ENCODE measurements at places on chromosomes 5 and 9. TPM values are rescaled to one million over a fixed set of nuclear protein-coding genes. Genes with fewer than 3 reads are reported as not detected.

IL9 gene
- total RNA-seq, result 123 TPM

PHAX gene
- 40.7 TPM for total RNA-seq

DNA sequence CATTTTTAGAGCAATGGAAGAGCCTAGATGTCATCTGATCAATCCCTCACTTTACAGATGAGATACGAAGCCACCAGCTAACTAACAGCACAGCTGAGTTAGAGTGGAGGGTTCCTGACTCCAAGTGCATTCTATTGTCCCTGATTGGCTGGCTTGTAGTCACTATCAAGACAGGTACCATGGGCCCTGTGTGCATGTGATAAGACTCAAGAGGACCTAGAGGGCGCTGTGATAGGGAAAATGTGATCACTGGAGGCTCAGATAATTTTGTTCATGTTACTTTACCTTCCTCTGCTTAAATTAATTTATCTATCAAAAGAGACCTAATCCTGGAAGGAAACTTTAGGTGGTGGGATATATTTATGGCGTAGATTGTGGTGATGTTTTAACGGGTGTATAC is 19.5 kb upstream of the SNAPC3 start:
- no peak overlapping the region for H3K4me3 ChIP-seq
- H3K27ac ChIP-seq, result no peak overlapping the region
- H3K4me1 ChIP-seq, result no peaks in the 10 kb centered on the region
- peaks cover 2% of the 10 kb centered on the region for H3K36me3 ChIP-seq
- no peak for DNase-seq
- H3K27me3 ChIP-seq, result no peaks in the 10 kb centered on the region

TAF1L gene
- total RNA-seq, result not detected

- H3K36me3 ChIP-seq, result no peaks in the 10 kb centered on the region
- no peak overlapping the region for H3K4me3 ChIP-seq
- DNase-seq, result no peak
Measured at GRCh38 chr5:109961751-109962150, 272.0 kb downstream of the MAN2A1 start.

ANKRD33B gene
- total RNA-seq, result 9.9 TPM

SOX30 gene
- 0.65 TPM for total RNA-seq

GRCh38 chr5:22242532-22242931 is 610.6 kb downstream of the CDH12 start:
- no peak overlapping the region for H3K4me3 ChIP-seq
- no peak overlapping the region for H3K27ac ChIP-seq
- DNase-seq, result no peak
- H3K27me3 ChIP-seq, result no peaks in the 10 kb centered on the region
- H3K36me3 ChIP-seq, result no peaks in the 10 kb centered on the region

DNA sequence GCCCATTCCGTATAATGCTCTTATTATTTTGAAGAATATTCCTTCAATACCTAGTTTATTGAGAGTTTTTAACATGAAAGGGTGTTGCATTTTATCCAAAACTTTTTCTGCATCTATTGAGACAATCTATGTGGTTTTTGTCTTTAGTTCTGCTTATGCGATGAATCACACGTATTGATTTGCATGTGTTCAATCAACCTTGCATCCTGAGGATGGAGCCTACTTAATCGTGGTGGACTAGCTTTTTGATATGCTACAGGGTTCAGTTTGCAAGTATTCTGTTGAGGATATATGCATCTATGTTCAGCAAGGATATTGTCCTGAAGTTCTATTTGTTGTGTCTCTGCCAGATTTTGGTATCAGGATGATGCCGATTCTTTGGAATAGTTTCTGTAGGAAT is 1070.3 kb upstream of the CDH18 start:
- H3K36me3 ChIP-seq, result no peaks in the 10 kb centered on the region
- H3K4me1 ChIP-seq, result no peaks in the 10 kb centered on the region
- no peak overlapping the region for H3K4me3 ChIP-seq
- no peak overlapping the region for H3K27ac ChIP-seq

GRCh38 chr9:116687074-116687753 is at the start of gene TRIM32:
TSS of gene TRIM32 (plus strand) at chr9:116687305. CDS start at chr9:116697743, 10,438 bp downstream.
- H3K27ac ChIP-seq, result peak within 1 kb of the TSS; percentile 77
- peaks cover 55% of the 10 kb centered on the region for H3K4me1 ChIP-seq
- H3K4me3 ChIP-seq, result peak within 1 kb of the TSS; percentile 83
- peak; percentile 94 for DNase-seq
- H3K27me3 ChIP-seq, result no peaks in the 10 kb centered on the region

DNA sequence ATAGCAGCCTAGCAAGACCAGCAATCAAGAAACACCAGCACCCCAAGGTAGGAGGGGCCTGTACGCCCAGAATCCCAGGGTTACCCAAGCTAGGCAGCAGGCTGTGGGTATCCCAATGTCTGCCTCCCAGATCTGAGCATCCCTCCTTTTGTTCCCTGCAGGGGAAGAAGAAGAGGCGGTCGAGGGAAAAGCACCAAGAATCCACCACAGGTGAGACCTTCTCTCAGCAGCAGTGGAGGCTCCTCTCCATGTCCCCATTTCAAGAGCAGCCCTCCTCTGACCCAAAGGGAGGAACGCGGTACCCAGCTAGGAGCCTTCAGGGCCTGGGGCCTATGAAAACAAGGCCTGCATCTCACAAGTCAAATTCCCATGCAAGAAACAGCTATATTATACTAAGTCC is 28.9 kb downstream of the TCF7 start:
- no peak overlapping the region for H3K27ac ChIP-seq
- peaks cover 30% of the 10 kb centered on the region for H3K4me1 ChIP-seq
- no peak overlapping the region for H3K4me3 ChIP-seq
- H3K36me3 ChIP-seq, result peaks cover 61% of the 10 kb centered on the region
- H3K27me3 ChIP-seq, result no peaks in the 10 kb centered on the region

TLX3 gene
- total RNA-seq, result not detected

LCN2 gene
- not detected for total RNA-seq

DNA sequence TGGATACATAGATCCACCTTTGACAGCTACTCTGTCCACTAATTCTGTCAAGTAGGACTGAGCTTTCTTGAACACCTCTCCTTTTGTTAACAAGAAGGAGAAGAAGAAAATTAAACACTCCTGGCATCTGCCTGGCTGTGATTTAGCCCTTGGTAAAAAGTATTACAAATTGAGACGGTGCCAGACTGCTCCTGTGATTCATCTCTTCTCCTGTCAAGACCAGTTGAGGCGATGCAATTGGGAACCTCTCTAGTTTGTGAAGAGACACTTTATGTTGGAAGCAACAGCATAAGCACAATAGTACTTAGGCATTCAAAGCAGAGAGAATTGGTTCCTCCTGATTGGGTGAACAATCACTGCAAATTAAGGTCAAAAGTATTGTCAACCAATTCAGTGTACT is 72.7 kb downstream of the GHR start:
- H3K4me1 ChIP-seq, result no peaks in the 10 kb centered on the region
- H3K27ac ChIP-seq, result no peak overlapping the region
- no peak for DNase-seq
- no peaks in the 10 kb centered on the region for H3K27me3 ChIP-seq
- no peaks in the 10 kb centered on the region for H3K36me3 ChIP-seq

- H3K36me3 ChIP-seq, result no peaks in the 10 kb centered on the region
- H3K4me1 ChIP-seq, result no peaks in the 10 kb centered on the region
- no peaks in the 10 kb centered on the region for H3K27me3 ChIP-seq
- no peak overlapping the region for H3K4me3 ChIP-seq
- no peak for DNase-seq
- no peak overlapping the region for H3K27ac ChIP-seq
Measured at GRCh38 chr5:179243333-179243732, 101.9 kb downstream of the ADAMTS2 start.

DNA sequence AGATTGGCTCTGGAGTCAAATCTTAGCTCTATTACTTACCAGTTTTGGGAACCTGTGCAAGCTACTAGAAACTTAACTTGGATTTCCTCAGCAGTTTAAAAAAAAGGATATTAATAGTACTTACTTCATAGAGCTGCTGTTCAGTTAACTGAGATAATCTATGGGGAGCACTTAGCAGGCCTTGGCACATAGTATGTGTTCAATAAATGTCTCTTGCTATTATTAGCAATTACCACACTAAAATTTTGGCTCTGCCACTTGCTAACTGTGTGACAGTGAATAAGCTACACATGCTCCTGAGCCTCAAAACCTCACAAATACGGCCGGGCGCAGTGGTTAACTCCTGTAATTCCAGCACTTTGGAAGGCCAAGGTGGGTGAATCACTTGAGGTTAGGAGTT is 55.9 kb downstream of the CDK5RAP2 start:
- no peaks in the 10 kb centered on the region for H3K27me3 ChIP-seq
- H3K36me3 ChIP-seq, result peaks cover 66% of the 10 kb centered on the region
- H3K4me3 ChIP-seq, result no peak overlapping the region
- no peak for DNase-seq
- H3K4me1 ChIP-seq, result no peaks in the 10 kb centered on the region

GRCh38 chr5:69525490-69525889 is 32.9 kb downstream of the OCLN start:
- H3K4me1 ChIP-seq, result no peaks in the 10 kb centered on the region
- H3K27me3 ChIP-seq, result peaks cover 1% of the 10 kb centered on the region
- H3K27ac ChIP-seq, result no peak overlapping the region
- H3K4me3 ChIP-seq, result no peak overlapping the region
- DNase-seq, result no peak
- no peaks in the 10 kb centered on the region for H3K36me3 ChIP-seq

DNA sequence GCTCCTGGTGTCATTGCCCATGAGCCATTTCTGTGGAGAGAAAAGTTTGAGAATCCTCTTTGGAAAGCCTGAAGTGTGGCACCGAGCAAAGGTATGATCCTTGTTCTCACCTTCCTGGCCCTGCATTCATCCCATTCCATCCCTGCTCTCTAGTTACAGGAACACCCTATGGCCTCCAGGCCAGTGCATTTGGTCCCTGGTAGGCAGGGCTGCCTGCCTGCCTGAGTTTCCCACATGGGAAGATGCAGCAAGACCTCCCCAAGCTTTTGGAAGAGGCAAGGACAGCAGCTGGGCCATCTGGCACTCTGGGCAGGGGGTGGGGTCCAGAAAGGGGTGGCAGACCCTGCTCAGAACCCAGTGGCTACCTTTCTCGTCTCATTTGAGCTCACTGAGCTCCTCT is 24.5 kb downstream of the IGIP start:
- H3K27ac ChIP-seq, result no peak overlapping the region
- no peak for DNase-seq
- H3K4me1 ChIP-seq, result peaks cover 13% of the 10 kb centered on the region
- H3K4me3 ChIP-seq, result no peak overlapping the region

PCDHA4 gene
- total RNA-seq, result not detected

GRCh38 chr9:93037476-93037971 is 21.0 kb upstream of the SUSD3 start:
- no peak for DNase-seq
- H3K36me3 ChIP-seq, result peaks cover 5% of the 10 kb centered on the region
- H3K27me3 ChIP-seq, result no peaks in the 10 kb centered on the region
- H3K27ac ChIP-seq, result peak overlapping the region; percentile 8
- H3K4me1 ChIP-seq, result peaks cover 40% of the 10 kb centered on the region

NAIF1 gene
- 10.2 TPM for total RNA-seq

SPATA31E1 gene
- total RNA-seq, result not detected

CD274 gene
- total RNA-seq, result 32.4 TPM

GPR151 gene
- total RNA-seq, result not detected

ASS1 gene
- total RNA-seq, result 6.3 TPM

GRCh38 chr5:146967646-146968045 is 89.1 kb upstream of the PPP2R2B start:
- no peaks in the 10 kb centered on the region for H3K4me1 ChIP-seq
- no peaks in the 10 kb centered on the region for H3K36me3 ChIP-seq
- no peaks in the 10 kb centered on the region for H3K27me3 ChIP-seq
- no peak overlapping the region for H3K4me3 ChIP-seq
- H3K27ac ChIP-seq, result no peak overlapping the region

DNA sequence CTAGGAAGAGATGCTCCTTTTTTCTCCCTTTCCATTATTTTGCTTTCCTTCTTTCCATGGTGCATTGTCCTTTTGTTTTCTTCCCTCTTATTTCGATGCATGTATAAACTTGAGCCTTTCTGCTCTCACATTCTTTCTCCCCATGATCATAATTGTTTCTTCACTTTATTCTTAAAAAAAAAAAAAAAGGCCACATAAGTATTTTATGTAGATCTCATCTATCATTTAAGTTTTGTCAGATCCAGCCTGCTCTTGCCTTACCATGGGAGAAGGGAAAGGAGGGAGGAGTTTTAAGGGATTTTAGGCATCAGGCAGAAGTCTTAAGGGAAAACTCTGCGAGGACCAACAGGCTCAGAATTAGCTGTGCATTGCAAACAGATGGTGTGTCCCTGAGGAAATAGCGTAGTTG is 11.1 kb downstream of the TGFBR1 start:
- DNase-seq, result no peak
- no peaks in the 10 kb centered on the region for H3K27me3 ChIP-seq
- no peak overlapping the region for H3K4me3 ChIP-seq
- no peaks in the 10 kb centered on the region for H3K36me3 ChIP-seq
- H3K27ac ChIP-seq, result no peak overlapping the region
- H3K4me1 ChIP-seq, result peaks cover 78% of the 10 kb centered on the region

DNA sequence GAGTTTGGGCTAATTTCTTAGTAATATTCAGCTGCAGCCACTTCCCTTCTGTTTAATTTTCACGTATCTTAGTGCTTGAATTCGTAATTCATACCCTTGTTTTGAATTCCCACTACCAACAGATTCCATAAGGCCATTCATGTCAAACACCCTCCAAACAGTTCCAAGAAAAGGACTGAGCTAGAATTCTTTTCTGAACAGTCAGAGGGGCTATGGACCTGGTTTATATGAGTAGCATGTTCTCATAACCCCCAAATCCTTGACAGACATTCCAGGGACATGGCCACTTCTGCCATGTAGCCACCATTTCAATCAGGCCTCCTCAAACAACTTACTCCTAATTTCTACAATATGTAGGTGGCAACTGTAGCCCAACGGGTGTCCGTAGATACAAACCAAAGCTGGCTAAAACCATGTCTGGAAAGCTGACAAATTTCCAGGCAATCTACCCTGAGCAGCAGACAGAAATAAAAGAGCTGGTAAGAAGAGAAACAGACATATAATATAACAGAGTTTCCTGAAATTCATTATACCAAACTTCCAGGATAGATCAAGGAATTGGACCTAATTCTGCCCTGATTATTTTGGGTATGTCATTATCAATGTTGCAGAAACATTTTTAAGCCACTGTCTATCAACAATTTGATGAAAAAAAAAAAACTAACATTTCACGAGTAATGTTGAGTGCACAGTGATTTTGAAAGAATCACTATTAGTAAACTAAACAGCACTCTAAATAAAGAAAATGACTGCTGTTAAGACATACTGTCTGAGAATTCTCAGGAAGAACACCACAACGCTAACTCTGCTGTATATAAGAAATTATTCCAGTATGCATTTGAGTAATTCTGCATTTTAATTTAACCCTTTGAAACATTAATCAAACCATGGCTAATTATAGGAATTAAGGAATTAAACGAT is 40.7 kb downstream of the EBF1 start:
- H3K4me1 ChIP-seq, result peaks cover 2% of the 10 kb centered on the region
- DNase-seq, result no peak
- no peak overlapping the region for H3K4me3 ChIP-seq
- H3K27ac ChIP-seq, result no peak overlapping the region
- peaks cover 28% of the 10 kb centered on the region for H3K27me3 ChIP-seq

ITGA1 gene
- 0.62 TPM for total RNA-seq

GRCh38 chr5:9468060-9468388 is 77.9 kb downstream of the SEMA5A start:
- H3K27me3 ChIP-seq, result no peaks in the 10 kb centered on the region
- peak; percentile 16 for DNase-seq
- no peaks in the 10 kb centered on the region for H3K36me3 ChIP-seq
- no peaks in the 10 kb centered on the region for H3K4me1 ChIP-seq
- no peak overlapping the region for H3K27ac ChIP-seq

All from activated CD4-positive, alpha-beta memory T cell treated with anti-CD3 and anti-CD28 coated beads for 36 hours (primary cell).